ENCODE measurements at places on chromosomes 6 and 20.

- DNase-seq, result no peak
Measured at GRCh38 chr6:31727717-31728671, 1.1 kb downstream of the DDAH2 start.

GRCh38 chr6:118391086-118391485 lies 157.0 kb upstream of the PLN start:
- no peak for DNase-seq

DNA sequence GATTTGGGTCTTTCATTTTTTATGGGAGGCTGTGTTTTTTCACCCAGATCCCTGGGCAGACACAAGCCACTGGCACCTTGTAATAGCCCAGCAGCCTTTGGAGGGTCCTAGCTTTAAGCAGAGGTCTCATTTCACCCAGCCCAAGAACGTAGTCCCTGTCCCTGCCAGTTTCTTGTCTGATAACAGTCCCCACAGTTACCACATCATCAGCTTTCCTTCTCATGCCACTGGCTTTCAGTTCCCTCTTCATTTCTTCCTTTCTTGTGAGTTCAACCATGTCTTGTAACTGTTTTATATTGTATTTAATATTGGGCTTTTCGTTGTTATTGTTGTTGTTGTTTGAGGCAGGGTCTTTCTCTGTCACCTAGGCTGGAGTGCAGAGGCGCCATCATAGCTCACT lies 10.6 kb downstream of the PNPLA1 start:
- DNase-seq, result no peak

DNA sequence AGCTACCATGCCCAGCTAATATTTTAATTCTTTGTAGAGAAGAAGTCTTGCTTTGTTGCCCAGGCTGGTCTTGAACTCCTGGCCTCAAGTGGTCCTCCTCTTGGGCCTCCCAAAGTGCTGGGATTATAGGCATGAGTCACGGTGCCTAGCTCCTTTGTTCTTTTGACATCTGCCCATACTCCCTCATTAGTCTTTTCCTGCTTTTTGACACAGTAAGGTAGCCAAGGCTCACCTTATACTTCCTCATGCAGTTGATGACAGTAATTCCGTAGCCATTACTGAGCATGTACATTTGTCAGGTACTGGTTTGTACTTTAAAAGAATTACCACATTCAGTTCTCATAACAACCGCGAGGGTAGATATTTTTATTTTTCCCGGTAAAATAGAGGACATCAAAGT lies 76.7 kb downstream of the CDYL start:
- DNase-seq, result no peak

DNA sequence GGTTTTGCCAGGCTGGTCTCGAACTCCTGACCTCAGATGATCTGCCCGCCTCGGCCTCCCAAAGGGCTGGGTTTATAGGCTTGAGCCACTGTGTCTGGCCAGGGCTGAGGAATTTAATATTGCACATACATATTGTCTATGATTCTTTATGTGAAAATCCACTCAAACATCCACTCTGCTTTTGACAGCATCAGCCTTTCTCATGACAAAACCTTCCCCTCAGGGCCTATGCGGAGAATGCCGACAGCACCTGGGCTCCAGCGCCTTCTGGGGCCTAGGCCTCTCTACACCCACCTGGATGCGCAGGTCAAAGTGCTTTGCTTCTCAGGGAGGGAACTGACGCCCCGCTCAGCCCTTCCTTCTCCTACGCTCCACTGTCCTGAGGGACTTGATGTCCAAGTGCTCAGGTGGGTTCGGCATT lies 5.4 kb downstream of the RAMACL start:
- DNase-seq, result no peak
